ENCODE measurements at places on chromosomes 7 and 10.
A peak's percentile ranks its signal among the peaks of the same experiment; 100 is the strongest.

GRCh38 chr10:11510736-11511135 lies 100.7 kb downstream of the USP6NL start:
- no peak for DNase-seq

- DNase-seq = no peak
Measured at GRCh38 chr7:156472267-156472666, 168.3 kb upstream of the RNF32 start.

- DNase-seq = no peak
Measured at GRCh38 chr7:72334066-72334465, 78.1 kb downstream of the CALN1 start.

DNA sequence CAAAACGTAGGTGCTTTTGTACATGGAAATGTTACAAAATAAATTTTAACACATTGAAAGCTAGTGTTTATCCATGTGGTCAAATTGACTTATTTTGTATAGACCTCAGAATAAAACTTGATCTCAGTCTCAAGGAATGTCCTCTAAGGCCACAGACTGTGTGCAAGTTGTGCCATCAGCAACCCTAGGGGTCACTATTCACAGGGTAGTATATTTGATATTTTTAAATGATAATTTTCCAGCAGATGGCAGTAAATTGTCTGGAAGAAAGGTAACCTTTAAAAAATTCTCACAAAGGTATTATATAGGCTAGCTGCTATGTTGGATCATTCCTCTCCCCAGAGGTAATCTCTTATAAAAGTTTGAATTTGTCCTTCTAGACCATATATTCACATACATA lies 12.9 kb upstream of the SNX10 start:
- peak; percentile 9 for DNase-seq

GRCh38 chr10:87659571-87660483 lies at the start of gene PAPSS2:
PAPSS2 (plus strand) TSS chr10:87659878; CDS start chr10:87659982, 104 bp downstream.
- DNase-seq = peak; percentile 88

- no peak for DNase-seq
Measured at GRCh38 chr10:112631501-112632400, 184.7 kb downstream of the VTI1A start.

GRCh38 chr10:35633006-35633980 lies 8.8 kb downstream of the FZD8 start:
- DNase-seq = no peak

- DNase-seq = no peak
Measured at GRCh38 chr7:21345361-21345760, 82.5 kb upstream of the SP4 start.
